NCI-H2107 (cell line): ENCODE measurements at places on chromosomes 1 and 21.

DNA sequence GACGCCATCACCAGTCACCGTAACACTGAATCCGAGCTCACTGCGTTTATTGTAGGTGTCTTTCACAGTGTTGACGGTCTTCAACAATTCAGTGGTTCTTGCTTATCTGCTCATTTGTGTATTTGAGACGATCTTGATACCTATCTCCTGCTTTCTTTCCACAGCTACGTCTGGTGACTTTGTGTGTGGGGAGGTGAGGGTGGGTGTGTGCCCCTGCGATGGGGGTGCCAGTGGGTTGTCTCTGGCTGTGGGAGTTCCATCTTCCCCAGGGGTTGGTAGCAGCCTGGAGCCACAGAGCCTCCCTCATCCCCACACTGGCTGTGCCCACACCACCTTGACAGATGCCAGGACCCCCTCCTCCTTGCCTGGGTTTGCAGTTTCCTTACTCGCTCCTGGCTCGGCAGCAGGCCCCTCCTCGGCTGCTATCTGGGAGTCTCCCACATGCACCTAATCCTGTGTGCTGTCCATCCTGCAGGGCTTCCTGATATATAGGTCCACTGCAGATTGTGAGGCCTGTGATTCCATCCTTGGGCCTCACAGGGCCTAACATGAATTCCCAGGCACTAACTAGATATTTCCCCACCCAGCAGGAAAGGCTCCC lies 6.3 kb upstream of the PARP1 start:
- no peak for DNase-seq

DNA sequence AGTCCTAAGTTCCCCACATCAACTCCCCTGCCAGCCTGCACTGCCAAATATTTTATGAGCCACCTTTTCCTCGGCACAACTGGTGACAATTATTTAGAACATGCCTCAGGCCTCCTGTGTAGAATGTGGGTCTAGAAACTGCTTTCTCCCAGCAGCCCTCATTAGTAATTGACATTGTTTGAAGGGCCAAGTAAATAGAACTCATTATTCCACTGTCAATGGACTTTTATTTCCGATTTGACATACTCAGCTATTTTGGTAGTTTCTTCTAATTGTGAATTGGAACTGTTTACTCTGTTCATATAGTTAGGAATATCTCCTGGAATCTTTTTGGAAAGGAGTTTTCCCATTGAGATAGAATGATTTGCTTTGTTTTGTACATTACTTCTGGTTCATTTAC lies 168.8 kb upstream of the L1TD1 start:
- DNase-seq = no peak

- no peak for DNase-seq
Measured at GRCh38 chr1:85359874-85360721, 83.7 kb upstream of the BCL10 start.

DNA sequence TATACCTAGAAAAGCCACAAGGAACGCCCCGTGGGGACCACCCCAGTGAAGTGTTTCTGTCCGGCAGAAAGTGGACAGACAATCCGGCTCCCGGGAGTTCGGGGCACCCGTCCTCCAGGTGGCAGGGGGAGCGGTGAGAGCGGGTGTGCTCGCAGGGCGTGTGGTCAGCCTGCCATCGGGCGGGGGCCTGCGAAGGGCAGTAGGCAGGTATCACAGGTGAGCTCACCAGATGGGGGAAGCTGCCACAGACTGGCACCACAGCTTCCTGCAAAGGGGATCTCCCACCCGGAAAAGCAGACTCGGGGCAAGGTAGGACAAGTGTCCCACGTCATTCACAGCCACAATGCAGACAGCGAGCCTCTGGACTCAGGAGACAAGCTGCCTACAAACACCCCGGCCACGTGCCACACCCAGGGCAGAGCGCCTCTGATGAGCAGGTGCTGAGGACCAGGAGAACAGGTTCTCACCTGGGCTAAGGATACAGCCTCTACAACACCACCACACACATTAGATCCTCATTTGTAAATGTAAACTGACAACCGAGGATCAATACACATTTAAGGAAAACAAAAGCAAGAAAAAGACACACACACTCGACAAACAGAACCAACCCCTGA lies 36.4 kb downstream of the VPS26C start:
- no peak for DNase-seq

GRCh38 chr1:241716915-241717656 lies 65.0 kb downstream of the WDR64 start:
- no peak for DNase-seq

GRCh38 chr1:89973471-89974127 lies 21.3 kb upstream of the ZNF326 start:
- no peak for DNase-seq

GRCh38 chr1:66925558-66925910 lies 744 bp downstream of the MIER1 start:
- DNase-seq = no peak

GRCh38 chr21:15466329-15466728 lies 263.5 kb upstream of the USP25 start:
- DNase-seq = no peak

DNA sequence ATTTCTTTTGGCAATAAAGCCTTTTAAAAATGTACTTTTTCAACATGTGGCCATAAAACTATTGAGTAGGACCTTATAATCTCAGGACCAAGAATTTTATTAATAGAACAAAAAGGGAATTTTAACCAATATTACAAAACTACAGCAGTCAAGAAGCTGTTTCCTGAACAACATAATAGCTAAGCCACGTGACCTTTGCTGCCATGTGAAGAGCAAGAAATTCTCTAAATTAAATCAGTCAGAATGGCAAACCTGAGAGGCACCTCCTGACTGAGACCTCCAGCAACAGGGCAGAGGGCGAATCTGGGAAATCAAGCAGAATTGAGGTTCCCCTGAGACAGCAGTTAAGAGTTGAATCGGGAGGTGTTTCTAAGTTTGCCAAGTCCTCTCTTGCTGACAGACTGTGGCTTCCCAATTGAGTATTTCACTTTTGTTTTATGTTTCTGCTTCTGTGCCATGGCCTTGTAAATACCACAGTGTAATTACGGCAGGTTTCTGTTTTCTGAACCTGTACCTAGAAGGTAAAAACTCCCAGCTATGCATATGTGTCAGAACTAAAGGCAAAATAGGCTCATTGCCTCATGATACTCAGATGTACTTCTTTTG lies 358.4 kb downstream of the NTNG1 start:
- no peak for DNase-seq

- DNase-seq = no peak
Measured at GRCh38 chr1:149997585-149998262, 12.8 kb downstream of the OTUD7B start.

- no peak for DNase-seq
Measured at GRCh38 chr1:3473381-3473844, 18.9 kb downstream of the ARHGEF16 start.

DNA sequence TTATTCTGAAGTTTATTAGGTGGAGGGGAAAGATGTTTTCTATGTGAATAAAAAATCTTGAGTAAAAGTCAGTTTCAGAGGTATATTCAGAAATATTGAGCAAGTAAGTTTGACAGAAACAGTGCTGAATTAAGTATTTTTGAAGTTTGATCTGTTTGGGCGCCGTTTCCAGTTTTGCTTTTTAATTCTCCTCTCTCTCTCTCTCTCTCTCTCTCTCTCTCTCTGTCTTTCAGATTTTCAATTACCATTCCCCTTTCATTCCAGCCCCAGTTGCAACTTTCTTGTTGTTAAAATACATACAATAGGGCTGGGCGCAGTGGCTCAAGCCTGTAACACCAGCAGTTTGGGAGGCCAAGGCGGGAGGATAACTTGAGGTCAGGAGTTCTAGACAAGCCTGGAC lies 24.0 kb downstream of the ADGRL2 start:
- DNase-seq = no peak
